Breast epithelium (tissue), 4 donors: ENCODE measurements at places on chromosomes 4 and X. TPM values are rescaled to one million over a fixed set of nuclear protein-coding genes. Genes with fewer than 3 reads are reported as not detected.

DNA sequence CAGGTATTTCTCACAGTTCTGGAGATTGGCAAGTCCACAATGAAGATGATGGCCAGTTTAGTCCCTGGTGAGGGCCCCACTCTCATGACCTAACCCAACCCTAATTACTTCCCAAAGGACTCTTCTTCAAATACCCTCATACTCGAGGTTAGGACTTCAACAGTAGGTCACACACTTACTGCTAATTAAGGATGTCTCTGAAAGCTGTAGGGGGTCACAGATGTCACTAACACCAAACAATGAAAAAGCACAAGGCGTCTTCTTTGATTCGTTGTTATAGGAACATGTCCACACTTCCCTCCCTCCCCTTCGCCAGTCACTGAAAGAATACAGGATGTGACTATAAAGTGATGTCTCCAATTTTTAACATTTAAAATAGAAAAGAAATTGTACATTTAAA, 309.7 kb downstream of the PACRGL start:
- DNase-seq: no peak

DNA sequence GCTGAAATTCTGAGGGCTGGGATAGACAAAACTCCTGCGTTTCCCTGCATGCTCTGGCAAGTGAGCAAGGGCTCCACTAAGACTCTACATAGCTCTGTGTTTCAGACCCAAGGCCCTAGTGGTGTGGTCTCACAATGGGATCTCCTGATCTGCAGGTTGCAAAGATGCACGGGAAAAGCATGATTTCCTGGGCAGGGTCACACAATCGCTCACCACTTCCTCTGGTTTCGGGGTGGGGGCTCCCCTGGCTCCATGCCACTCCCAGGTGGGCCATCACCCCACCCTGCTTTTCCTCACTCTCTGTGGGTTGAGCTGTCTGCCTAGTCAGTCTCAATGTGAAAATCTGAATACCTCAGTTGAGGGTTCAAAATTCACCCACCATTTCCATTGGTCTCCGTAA, 111.5 kb downstream of the KLF8 start:
- DNase-seq: no peak

- no peak for DNase-seq
These were observed 319.5 kb upstream of the AGA start for GRCh38 chr4:177761692-177762091.

Gene SPANXC
- total RNA-seq: not detected

Gene PAGE2B
- total RNA-seq: not detected

Gene PARM1
- 41.1 TPM for total RNA-seq

- DNase-seq: no peak
These were observed 761.8 kb downstream of the FAM133A start for GRCh38 chrX:94435799-94436198.

- no peak for DNase-seq
These were observed 15.3 kb downstream of the HELQ start for GRCh38 chr4:83440148-83440814.

DNA sequence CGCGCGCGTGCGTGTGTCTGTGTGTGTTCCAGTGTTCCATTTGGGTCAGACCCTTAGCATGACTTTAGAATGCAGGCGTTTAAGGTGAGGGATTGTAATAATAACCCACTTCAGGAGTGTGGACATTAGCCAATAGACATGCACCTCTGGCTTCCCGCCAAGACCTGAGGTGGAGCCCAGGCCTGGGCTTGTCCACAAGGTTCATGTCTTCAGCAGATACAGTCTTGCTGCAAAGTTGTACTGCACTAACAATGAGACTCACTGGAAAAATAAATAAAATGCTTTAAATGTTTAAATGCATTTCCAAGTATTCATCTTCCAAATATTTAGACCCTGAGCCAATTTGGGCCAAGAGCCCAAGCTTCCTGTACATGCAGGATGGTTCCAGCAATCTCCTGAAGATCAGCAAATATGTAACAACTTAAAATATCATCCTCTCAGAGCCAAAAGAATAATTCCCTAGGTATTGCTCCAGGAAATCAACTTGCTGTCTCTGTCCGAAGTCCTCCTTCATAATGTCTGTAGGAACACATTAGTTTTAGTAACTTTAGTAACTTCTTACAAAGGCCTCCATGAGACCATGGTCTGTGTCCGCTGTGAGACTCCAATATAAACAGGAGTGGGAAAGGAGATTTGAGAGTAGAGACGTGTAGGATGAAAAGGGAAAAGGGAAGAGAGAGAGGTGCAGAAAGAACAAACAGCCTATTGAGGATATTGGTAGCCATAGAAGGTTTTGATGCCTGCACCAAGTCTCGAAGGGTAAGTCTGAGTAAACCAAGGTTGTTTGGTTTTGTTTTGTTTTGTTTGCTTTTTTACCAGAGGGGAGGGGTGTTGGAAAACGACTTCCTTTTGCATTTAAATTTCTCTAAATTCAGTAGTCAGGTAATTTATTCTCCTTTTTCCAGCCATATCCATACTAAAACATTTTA, 98.5 kb upstream of the KLF3 start:
- peak; percentile 43 for DNase-seq

Gene WAS
- total RNA-seq: 12.5 TPM

DNA sequence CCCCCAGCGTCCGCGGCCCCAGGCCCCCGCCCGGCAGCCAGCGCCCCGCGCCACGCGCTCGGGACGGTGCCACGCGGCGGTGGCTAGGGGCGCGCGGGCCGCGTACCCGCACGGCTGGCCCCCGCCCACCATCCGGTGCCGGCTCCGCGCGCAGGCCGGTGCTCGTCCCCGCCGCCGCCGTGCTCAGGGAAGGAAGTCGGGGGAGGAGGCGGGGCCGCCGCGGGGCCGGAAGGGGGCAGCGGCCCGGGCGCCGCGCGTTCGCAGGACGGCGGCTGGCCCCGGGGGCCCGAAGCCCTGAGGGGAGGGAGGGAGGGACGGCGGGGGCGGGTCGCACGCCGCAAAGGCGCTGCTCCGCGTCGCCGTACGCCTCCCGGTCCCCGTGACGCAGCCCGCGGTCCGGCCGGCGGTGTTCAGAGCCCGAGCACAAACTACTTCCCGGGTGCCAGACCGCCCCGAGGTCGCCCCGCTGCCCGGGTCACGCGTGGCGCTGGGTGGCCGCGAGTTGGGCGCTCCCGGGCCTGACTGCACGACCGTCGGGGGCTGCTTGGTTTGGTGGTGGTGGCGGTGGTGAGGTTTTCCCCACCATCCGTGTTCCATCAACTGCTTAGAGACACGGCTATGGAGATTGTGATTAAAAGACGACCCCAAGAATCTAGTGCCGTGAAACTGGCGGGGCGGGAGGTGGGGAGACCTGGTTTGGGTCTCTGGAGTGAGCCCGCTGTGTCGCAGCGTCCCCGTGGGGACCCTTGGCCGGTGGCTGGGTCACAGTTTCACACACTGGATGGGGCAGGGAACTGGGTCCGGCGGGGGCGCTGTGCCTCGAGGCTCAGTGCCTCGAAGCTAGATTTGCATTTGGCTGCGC, at the start of gene DCTD:
TSS of gene DCTD (minus strand) at position 205 of the 862 bp plus-strand sequence. CDS start 1,818 bp downstream, outside the sequence.
- DNase-seq: peak; percentile 40
